ENCODE measurements at places on chromosomes 12 and 14.

GRCh38 chr12:76480796-76481195, 78.8 kb downstream of the OSBPL8 start:
- DNase-seq, result no peak

- DNase-seq, result no peak
Observed at GRCh38 chr14:22822016-22822570, 6.9 kb upstream of the SLC7A7 start.

DNA sequence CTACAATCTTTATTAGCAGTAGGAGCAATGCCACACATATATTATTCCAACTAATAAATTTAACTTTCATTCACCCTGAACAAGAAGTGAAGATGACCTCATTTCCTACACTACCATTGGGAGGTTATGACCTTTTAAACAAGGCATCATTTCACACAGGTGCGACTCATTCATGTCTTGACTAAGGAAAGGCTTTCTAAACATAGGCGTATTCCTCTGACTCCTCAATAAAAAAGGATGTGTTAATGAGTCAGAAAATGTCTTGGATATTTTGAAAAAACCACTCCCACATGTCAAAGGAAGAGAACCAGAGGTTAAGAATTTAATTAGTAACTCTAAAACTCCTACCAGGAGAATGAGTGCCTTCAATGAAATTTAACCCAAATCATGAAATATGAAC, 115.2 kb downstream of the PRICKLE1 start:
- no peak for DNase-seq

GRCh38 chr12:7073946-7074345, 13.4 kb downstream of the C1S start:
- no peak for DNase-seq

- no peak for DNase-seq
Observed at GRCh38 chr14:54877015-54877702, 25.5 kb downstream of the GCH1 start.

GRCh38 chr12:109741970-109742703, 28.5 kb downstream of the FAM222A start:
- no peak for DNase-seq

DNA sequence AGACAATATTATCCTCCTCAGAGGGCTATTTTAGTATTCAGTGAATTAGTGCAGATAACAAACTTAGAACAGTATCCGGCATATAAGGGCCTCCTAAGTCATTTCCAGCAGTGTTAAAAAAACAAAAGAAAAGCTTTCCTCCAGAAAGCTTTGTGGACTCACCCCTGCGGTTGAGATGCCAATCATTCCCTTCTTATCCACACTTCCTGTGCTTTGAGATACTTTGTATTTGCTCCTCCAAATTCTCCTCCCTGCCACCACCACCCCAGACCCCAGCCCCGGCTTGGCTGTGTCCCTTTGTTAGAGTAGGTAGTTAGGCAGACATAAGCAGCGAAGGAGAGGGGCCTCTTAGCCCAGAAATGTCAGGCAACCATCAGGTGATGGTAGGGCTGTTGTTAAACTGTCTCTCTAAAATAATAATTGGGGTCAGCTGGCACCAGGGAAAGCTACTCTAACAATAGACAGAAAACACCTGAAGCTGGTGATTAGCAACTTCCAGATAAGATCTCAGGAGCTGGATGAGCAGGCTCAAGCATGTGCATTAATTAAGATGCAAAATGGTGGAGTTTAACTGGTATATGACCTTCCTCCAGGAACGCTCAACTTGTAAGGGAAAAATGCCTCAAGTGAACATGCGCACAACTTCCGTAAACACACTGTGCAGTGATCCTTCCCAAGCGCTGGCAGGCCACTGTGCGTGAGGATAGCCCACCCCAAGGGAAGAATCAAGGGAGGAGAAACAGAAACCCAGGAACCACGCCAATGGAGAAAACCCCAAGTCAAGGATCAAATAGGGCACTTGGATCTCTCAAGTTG, 152.1 kb upstream of the EEA1 start:
- DNase-seq, result no peak

GRCh38 chr14:91523972-91524371, 13.9 kb upstream of the PPP4R3A start:
- DNase-seq, result no peak

DNA sequence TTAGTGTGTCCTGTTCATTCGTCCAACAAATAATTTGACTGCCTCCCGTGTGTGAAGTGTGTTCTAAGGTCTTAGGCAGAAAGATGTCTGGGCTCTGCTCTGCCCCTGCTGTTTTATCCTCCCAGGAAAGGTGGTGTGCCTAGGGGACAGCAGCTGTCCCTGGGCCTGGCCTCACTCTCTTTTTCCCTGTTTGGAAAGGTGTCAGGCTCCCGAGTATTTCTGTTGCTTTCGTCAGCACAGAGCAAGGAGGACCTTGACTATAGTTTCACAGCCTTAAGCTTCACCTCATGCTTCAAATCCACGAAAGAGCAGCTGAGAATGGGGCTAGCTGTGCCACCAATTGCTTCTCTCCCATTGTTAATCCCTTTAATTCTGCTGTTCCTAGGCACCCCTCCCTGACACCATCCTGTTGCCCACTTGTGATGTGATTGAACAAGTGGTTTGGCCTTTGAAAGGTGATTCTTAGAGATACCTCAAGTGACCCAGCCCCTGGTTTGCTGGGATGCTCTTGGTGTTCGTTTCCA, 54.2 kb downstream of the TGFB3 start:
- no peak for DNase-seq

GRCh38 chr12:57330992-57331391, 80.0 kb upstream of the STAC3 start:
- DNase-seq, result no peak

DNA sequence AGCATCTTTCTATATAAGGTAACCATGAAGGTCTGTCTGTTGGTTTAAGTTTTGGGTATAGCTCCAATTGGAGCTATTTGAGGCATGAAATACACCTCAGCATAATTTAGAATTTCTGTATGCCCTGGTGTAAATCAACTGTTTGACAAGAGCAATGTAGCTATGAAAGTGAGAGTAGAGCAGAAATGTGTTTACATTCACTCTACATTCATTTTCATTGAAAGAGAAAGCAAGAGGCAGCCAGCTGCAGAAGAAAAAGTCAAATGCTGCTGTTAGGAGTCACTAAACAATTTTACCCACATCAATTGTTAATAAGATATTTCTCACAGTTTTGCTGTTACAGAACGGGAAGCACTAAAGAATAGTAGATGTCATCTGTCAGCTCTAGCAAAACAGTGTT, 252.5 kb downstream of the SLC6A15 start:
- DNase-seq, result no peak

- DNase-seq, result no peak
Observed at GRCh38 chr14:31951638-31951964, 125.5 kb upstream of the ARHGAP5 start.

DNA sequence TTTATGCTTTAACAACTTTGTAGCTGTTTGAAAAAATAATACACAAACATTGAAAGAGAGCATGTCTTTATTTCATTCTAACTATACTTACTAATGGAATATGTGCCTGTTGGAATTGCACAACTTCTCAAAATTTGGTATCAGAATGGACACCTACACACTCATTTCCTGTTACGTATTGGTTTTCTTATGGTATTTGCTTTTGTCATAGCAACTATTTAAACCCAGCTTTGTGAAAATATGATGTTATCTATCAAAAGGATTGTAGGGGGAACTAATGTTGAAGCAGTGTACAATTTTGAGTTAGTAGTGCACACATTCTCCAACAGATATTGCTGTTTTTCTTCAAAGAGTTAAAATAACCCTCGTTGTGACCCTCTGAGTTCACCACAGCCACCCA, 52.6 kb downstream of the RBMS2 start:
- no peak for DNase-seq

DNA sequence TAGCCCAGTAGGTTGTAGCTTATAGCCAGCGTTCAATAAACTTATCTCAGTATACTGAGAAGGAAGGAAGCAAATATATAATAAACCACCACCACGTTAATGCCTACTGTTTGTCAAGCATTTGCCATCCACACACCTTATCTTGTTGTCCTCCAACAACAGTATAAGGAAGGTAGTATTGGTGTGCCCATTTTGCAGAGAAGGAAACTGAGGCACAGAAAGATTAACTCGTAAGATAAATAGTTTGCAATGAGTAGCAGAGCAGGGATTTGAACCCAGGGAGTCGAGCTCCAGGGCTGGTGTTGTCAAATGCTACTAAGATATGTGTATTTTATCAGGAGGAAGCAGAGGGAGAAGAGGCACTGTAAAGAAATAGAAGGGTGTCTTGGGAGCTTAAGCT, 27.8 kb upstream of the FOS start:
- no peak for DNase-seq

- DNase-seq, result peak; percentile 59
Observed at GRCh38 chr12:92403210-92404175, 257.8 kb upstream of the BTG1 start.

DNA sequence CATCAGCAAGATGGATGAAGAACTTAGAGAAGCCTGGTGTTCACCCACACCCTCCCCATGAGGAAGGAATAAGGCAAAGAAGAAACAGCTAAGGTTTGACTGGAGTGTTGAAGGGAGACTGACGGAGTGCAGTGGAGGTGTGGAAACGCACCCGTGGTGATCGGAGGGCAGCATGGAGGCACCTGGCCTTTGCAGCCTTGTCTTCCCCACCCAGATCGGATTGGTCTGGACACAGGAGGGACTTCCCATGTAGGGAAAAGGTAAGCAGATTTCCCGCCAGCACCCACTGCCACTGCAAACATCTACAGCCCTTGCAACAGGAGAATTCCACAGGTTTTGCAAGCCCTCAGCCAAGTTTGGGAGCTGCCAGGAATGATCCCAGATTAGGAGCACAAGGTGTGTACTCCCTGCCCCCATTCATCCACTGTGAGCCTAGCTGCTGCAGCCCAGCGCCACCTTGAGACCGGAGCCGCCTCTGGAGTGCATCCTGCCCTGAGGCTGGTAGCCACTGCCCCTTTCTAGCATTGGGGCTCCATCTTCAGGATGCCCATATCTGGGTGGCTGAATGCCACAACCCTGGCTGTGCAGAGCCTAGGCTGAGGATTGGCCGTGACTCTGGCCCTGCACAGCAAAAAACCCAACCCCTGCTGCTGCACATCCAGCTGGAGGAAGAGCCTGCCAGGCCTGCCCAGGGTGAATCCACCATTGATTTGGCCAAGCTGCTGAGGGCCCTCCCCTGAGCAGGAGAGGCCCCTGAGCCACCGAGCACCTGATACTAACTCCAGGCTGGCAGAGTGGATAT, 411.1 kb downstream of the TMEM121 start:
- no peak for DNase-seq

DNA sequence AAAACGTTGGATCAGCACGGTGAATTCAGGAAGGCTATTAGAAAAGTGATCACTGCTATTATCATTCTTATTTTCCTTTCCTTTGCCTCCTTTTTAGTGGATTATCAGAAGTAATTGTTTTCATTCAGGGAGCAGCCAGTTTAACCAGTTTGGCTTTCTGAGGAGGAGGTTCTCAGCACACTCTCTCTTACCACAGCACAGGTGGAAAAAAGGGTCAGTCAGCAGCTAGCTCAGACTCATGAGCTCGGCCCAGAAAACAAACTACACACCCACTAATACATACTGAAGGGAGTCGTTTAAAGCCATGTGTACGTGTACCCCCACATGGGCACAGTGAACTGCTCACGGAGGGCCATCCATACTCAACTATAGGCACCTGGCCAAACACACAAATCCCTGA, 23.2 kb upstream of the MAGOHB start:
- no peak for DNase-seq

GRCh38 chr14:84036840-84037239, 1493.1 kb upstream of the FLRT2 start:
- DNase-seq, result no peak

- no peak for DNase-seq
Observed at GRCh38 chr12:124027753-124028554, 54.9 kb downstream of the ZNF664 start.

All from activated naive CD8-positive, alpha-beta T cell treated with anti-CD3 and anti-CD28 coated beads for 36 hours (primary cell).